ENCODE measurements at places on chromosomes 12 and 14. TPM values are rescaled to one million over a fixed set of nuclear protein-coding genes. Genes with fewer than 3 reads are reported as not detected.

BMP4 gene
- 17.3 TPM for total RNA-seq

NGB gene
- total RNA-seq, result not detected

GRCh38 chr12:132277374-132277941 is 51.9 kb downstream of the GALNT9 start:
- no peaks in the 10 kb centered on the region for H3K4me1 ChIP-seq
- peaks cover 82% of the 10 kb centered on the region for H3K27me3 ChIP-seq
- no peak overlapping the region for H3K4me3 ChIP-seq
- DNase-seq, result no peak
- no peak overlapping the region for H3K27ac ChIP-seq

DNA sequence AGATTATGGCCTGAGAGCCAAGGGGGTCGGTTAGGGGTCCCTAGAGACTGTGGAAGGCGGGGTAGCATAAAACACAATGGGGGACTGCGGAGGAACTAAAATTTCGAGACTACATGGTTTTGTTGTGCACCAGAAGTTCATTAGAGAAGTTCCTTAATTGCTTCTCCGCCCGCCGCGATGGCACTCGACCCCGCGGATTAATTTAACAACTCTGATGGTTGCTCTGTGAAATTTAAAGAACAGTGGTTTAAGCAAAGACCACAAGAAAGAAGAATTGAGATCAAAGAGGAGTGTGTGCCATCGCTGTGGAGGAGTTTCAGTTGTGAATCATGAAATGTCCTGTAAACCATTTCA is 1.4 kb upstream of the CCDC88C start:
- no peak overlapping the region for H3K27ac ChIP-seq
- H3K27me3 ChIP-seq, result no peaks in the 10 kb centered on the region
- no peaks in the 10 kb centered on the region for H3K36me3 ChIP-seq
- no peak overlapping the region for H3K4me3 ChIP-seq
- no peak for DNase-seq
- H3K4me1 ChIP-seq, result peaks cover 6% of the 10 kb centered on the region
